H4 (cell line): ENCODE measurements at places on chromosomes 5 and 9.

GRCh38 chr5:181223729-181224389, 778 bp downstream of the TRIM41 start:
- peak; percentile 35 for DNase-seq

DNA sequence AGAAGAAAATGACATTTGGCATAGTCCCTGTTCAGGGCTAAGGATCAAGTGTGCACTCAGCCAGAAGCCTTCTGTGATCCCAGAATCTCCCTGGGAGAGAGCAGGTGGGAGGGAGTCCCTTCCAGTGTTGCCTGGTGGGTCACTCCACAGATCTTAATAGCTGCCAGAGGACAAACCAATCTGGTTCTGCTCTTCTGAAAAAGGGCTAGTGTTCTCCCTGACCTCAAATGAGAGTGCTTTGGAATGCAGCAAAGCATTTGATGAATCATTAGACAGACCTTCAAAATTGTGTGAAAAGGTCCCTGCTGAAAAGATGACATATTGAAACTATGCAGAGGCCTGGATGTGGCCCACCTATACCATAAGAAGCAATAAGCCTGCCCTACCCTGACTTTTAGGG, 339.7 kb downstream of the TMEM232 start:
- DNase-seq = no peak

GRCh38 chr9:132945186-132946130, 1.0 kb upstream of the TSC1 start:
- no peak for DNase-seq

GRCh38 chr9:13719981-13720676, 440.6 kb upstream of the MPDZ start:
- DNase-seq = no peak

GRCh38 chr5:42361315-42361688, 61.9 kb upstream of the GHR start:
- DNase-seq = no peak

DNA sequence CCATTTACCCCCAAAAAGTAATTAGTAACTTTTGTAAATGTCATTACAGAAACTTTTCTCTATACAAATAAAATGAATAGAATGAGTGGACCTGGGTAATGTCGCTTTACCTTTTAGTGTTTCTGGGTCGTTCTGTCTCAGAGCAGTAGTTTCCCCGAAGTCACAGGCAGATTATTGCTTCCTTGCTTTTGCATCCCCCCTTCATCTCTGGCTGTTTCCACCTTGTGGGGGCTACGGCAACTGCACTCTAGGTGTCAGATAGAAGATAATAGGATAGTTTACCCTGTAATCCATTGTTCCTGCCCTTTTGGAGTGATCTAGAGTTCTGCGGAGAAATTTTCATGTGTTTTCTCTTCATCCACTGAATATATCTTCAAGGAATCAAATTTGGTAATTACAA, 68.7 kb downstream of the PRR16 start:
- no peak for DNase-seq

DNA sequence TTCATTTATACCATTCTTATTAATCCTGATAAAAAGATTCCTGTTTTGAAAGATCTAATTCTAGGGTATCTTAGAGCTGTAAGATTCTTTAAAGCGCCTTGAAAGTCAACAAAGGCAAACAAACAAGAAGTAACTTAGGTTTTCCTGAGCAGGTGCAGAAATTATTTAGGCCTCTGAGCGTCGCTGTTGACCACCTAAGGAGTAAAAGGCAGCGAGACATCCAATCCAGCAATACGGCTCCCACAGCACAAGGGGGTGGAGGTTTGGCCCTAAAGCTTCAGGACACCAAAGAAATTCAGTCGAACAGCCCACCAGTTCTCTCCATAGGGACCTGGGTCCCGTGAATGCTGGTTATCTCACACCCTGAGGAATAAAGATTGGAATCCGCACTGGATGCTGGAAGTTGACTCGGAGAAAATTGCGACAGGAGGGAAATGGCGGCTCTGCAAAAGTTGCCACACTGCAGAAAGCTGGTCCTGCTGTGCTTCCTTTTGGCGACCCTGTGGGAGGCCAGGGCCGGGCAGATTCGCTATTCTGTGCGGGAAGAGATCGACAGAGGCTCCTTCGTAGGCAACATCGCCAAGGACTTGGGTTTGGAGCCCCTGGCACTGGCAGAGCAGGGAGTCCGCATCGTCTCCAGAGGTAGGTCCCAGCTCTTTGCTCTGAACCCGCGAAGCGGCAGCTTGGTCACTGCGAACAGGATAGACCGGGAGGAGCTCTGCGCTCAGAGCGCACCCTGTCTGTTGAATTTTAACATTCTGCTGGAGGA, at the start of gene PCDHGA2:
PCDHGA2 (plus strand) TSS at position 223 of the 769 bp plus-strand sequence.
- DNase-seq = peak; percentile 36

DNA sequence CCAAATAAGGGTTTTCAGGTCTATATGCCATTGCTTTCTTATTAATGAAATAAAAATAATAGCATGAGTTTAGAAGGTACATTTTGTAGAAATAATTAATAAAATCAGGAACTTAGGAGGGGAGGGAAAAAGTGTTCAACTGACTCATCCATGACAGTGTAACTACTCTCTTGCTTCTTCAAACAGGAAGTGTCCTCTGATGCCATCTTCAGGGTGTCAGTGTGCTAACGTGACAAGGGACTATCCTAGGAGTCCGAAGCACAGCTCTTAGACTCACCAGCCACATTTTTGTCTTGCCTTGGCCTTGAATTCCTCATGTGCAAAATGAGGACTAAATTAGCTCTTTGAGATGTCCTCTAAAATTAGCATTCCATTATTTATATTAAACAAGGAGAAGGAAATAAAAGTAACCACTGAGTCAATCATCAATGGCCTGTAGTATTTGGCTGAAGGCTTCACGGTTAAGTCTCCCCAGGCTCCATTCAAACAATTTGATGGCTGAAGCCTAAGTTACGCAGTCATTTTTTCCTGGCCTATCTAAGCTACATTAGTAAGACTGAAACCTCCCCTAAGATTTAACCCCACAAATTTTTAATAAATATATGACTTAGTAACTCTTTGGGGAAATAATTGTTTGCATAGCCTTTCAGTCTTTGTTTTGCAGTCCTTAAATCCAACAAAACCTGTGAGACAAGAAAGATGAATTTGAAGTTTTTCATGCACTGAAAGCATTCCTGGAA, 151.1 kb downstream of the ARL15 start:
- DNase-seq = no peak

DNA sequence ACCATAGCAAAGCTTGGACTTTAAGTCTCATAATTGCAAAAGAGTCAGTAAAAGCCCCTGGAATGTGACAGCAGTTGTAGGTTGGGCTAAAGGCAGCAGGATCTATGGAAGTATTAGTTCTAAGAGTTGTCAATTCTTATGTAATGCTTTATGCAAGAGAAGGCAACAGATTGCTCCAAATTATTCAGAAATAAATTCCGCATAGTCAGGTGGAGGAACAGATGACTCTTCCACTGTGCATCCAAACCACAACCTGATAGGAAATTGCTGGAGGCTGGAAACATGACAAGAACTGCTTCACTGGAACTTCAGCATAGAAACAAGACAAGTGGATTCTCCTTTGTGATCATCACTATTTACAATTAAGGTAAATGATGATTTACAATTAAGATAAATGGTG, 101.0 kb downstream of the STARD4 start:
- DNase-seq = no peak

DNA sequence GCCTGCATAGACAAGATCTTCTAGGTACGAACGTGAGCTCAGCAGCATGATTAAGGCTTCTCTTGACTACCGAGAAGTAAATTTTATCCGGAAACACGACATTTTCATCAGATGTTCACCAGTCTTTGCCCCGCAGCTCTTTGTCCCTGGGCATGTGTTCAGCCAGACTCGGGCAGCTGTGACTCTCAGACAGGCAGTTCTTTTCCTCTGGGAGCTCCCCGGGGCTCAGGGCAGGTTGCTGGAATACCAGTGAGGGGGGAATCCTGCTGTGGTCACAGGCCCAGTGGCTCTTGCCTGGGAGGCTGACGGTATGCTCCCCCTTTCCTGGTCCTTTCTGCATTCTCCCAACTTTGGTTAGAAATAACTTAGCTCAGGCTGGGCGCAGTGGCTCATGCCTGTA, 186.1 kb downstream of the GNA14 start:
- DNase-seq = no peak

DNA sequence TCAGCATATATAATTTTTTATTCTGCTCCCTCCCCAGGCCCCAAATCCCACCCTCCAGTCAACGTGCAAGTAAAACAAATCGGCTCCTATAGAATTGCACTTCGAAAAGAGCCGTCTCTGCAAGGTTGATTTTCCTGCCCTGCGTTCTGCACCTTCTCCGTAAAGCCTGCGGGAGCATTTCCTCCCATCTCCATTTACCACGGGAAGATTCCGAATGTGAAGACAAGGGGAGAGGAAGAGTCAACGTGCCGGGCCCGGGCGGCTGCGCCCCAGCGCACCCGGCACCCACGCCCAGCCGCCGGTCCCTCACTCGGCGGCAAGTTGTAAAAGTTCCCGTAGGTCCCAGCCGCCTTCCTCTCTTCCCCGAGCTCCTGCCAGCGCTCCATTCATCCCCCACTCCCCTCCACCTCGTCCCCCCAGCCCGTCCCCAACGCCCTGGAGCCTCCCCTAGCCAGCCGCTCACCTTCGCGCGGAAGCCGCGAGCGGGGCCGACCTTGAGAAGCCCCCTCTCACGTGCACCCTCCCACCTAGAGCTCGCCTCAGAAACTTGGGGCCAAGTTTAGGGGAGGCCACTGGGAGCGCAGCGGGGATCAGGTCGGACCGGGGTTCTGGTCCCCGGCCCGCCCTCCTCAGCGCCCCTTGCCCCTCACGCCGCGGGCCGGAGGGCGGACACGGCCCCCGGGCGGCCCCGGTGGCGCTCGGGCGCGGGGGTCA, 431 bp downstream of the BNC2 start:
- no peak for DNase-seq

GRCh38 chr9:12705738-12706391, 12.7 kb downstream of the TYRP1 start:
- no peak for DNase-seq

DNA sequence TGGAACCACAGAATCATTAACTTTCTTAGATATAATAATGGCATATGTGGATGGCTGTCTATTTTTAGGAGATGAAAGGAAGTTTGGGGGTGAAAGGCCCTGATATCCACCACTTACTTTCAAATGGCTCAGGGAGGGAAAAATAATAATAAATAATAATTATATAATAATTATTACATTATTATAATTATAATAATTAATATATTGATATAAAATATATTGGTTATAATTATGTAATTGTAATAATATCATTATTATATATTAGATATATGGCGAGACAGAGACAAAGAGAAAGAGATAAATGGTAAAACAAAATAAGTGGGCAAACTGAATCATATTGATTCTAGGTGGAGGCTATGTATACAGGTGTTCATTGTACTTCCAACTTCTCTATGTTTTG, 136.6 kb downstream of the GAPVD1 start:
- no peak for DNase-seq

DNA sequence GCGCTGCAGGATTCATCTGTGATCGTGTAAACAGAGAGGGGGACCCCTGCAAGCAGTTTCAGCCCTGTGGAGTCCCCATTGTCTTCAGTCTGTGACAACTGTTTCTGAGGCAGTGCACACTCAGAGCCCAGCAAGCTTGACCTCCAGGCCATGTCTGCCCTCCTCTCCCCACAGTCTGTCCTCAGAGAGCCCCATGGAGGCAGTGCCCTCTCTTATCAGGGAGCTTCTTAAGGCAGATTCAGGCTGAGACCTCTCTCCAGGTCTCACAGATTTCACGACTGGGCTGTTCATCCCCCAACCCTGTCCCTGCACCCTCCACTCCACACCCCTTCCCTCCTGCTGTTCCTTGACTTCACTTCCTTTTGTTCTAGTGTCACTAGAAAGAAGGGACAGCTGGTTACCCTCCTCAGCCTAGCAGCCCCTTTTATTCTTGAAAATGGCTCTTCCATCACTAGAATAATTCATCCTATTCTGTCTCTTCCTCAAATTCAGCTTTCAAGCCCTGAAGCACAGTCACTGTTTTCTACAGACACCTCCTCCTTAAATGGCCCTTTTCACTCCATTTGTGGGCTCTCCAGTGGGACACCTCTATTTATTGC, 218.4 kb downstream of the MED10 start:
- no peak for DNase-seq

DNA sequence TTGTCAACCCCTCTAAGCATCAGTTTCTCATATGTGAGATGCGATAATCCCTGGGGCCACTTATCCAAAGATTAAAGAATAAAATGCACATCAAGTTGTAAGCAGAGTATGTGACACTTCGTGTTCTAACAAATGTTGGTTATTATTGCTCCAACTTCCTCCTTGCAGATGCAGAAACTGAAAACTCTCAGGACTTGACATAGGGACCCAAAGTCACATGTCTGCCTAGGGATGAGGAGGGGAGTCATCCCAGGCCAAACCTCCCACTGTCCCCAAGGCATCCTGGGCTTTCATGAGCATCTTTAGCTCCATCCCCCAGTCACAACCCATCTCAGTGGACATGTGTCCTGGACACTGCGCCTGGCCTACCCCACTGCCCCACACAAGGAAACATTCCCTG, 27.5 kb upstream of the SYK start:
- DNase-seq = no peak

- DNase-seq = no peak
Measured at GRCh38 chr5:148665431-148665830, 11.1 kb upstream of the HTR4 start.

- DNase-seq = no peak
Measured at GRCh38 chr5:153618867-153619266, 128.4 kb downstream of the GRIA1 start.

GRCh38 chr5:109905906-109906305, 216.2 kb downstream of the MAN2A1 start:
- DNase-seq = no peak

DNA sequence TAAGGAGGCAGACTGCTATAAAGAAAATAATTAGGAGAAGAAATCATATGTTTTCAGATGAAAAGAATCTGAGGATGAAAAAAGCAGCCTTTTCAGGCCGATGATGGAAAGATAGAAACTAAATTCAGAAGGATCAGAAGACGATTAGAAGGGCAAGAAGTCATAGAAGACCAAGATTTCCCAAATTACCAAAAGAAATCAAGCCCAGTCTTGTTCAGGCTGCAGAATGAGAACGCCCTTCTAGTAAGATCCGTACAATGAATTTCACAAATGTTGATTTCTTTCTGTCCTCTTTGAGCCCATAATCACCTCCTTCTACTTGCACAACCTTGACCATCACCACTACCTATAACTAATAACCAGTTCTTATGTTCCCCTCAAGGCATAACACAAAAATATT, 114.6 kb upstream of the CCDC152 start:
- no peak for DNase-seq

GRCh38 chr5:171453056-171453725, 33.7 kb downstream of the FGF18 start:
- no peak for DNase-seq

DNA sequence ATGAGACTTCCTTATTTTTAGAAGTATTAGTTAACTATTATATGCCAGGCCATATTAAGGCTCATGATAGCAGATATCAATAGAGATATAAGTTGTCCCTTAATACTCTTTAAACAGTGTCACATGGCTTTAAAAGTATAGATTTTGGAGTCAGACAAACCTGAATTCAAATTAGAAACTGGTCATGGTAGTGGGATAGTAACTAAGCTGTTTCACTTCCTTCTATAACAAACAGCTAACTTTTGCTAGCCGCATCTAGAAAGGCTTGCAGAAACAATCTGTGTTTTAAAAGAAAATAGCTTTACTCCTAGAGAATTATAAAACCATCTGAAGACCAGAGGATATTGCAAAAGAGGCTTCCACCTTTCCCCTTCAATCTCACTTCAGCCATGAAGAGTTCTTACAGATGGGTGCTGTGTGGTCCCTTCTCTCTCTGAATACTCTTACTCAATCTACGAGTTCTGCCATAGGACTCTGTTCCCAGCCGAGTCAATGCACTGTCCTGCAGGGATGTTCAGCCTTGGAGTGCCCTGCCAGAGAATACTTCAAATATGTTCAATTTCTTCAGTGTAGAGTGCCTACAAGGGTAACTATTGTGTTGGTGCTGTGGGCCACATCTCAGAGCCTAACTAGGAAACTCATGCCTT, 810.2 kb downstream of the EFNA5 start:
- no peak for DNase-seq
